ENCODE measurements at places on chromosomes 6 and 20. TPM values are rescaled to one million over a fixed set of nuclear protein-coding genes. Genes with fewer than 3 reads are reported as not detected.

GRCh38 chr6:32149932-32150870, 1.5 kb downstream of the PRRT1 start:
- peaks cover 2% of the 10 kb centered on the region for H3K36me3 ChIP-seq
- H3K27ac ChIP-seq, result no peak overlapping the region
- H3K4me3 ChIP-seq, result no peak overlapping the region
- H3K4me1 ChIP-seq, result peaks cover 44% of the 10 kb centered on the region
- H3K27me3 ChIP-seq, result peaks cover 59% of the 10 kb centered on the region

Gene TMEM200A
- 3.1 TPM for total RNA-seq

- H3K4me3 ChIP-seq, result no peak overlapping the region
- H3K36me3 ChIP-seq, result peaks cover 35% of the 10 kb centered on the region
- H3K4me1 ChIP-seq, result peaks cover 58% of the 10 kb centered on the region
- no peak overlapping the region for H3K27ac ChIP-seq
Observed at GRCh38 chr6:45493761-45494160, 116.0 kb upstream of the SUPT3H start.

Gene SCP2D1
- total RNA-seq, result not detected

Gene ID1
- 1.4 TPM for total RNA-seq
